Osteoblast (primary cell): ENCODE measurements at places on chromosomes 11 and 22. TPM values are rescaled to one million over a fixed set of nuclear protein-coding genes. Genes with fewer than 3 reads are reported as not detected.
A peak's percentile ranks its signal among the peaks of the same experiment; 100 is the strongest.

DNA sequence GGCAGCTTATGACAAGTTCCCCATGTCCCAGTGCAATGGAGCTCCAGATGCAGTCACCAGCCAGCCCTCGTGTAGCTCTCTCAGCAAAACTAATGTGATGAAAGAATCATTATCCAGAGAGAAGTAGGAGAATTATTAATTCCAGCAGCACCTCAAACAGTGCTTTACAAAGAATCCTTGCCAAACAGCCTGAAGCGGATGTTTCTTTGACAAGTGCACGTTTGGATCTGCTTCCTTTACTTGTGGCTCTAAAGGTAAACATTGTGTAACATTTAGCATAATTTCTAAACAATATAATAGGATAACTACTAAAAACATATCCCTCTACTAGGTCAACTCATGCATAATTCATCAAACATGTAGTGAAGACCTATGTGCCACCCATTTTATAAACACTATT, 197.0 kb downstream of the FAM181B start:
- DNase-seq: no peak

The PRODH gene
- under 0.01 TPM in 1 of 2 replicates, not detected in the other for total RNA-seq

The RIN1 gene
- 27.1 and 31.8 TPM in 2 replicates for total RNA-seq

The MTMR3 gene
- total RNA-seq: 36.5 and 36.9 TPM in 2 replicates

- DNase-seq: peak; percentile 100
Measured at GRCh38 chr11:119481021-119481666, 58.2 kb upstream of the THY1 start.

DNA sequence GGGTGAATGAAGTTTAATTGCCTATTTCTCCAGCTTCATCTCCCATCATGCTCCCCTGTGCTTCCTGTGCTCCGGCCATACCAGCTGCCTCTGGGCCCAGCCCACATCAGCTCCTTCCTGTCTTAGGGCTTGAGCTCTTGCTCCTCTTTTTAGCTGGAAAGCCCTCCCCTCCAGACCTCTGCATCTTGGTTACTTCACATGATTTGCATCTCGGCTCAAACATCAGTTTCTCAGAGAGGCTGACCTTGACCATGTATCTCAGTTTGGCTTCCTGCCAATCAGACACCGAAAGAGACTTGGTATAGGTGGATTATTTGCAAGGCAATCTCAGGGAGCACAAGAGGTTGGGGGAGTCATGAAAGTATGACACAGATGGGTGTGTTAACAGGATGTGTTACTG, 73.2 kb upstream of the TIMP3 start:
- DNase-seq: no peak

The BUD13 gene
- 12.7 and 14.5 TPM in 2 replicates for total RNA-seq

DNA sequence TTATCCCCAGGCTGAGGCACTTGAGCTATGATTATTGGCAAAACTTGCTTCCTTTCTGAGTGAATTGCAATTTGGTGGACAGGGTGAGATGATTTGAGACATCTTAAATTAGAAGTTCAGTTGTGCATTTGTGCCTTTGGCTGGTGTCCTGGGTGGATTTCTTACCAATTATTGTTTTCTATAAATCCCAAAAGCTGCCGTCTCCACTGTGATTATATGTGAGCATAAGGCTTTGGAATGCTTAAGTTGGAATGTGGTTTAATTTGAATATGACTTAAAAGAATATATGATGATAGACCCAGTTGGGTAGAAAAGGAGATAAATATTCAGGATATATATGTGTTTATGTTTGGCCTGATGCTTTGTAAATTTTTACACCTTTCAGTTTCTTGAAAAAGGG, 70.0 kb downstream of the EXT2 start:
- DNase-seq: peak; percentile 75

GRCh38 chr11:109838026-109838425, 255.2 kb upstream of the ZC3H12C start:
- DNase-seq: no peak

DNA sequence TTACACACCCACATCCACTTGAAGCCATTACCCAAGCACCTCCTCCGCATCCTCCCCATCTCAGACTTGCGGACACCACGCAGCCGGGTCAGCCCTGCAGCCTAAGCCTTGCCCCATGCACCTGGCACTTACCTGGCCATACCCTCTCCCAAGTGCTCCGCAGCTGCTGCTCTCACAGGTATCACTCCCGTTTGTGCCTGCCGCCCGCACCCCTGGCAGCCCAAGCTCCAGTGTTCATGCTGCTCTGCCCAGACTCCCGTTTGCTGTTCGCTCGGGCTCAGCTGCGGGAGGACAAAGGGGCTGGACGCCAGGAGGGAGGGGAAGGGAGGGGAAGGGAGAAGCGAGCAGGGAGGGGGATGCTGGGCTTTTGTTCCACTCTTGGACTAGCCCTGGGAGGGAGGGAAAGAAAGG, at the start of gene KLHL35:
Gene KLHL35 (minus strand): TSS at position 293 of the 411 bp plus-strand sequence. CDS start 2,574 bp downstream, outside the sequence.
- peak; percentile 80 for DNase-seq

- DNase-seq: no peak
Measured at GRCh38 chr11:15346907-15347306, 232.2 kb downstream of the INSC start.

The C1QTNF5 gene
- total RNA-seq: 35.9 and 41.3 TPM in 2 replicates

DNA sequence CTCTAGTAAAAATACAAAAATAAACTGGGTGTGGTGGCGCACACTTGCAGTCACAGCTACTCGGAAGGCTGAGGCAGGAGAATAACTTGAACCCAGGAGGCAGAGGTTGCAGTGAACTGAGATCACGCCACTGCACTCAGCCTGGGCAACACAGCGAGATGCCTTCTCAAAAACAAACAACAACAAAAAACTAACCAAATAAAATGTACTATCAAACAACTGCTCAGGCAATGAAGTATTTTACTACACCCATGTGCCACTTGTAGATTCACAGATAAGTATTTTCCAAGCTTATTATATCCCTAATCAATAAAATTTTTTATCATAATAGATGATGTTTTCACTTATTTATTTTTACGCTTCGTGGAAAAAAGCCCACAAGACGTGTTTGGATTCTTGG, 924 bp downstream of the C11orf65 start:
- DNase-seq: peak; percentile 54

The SLC22A9 gene
- total RNA-seq: not detected in 2 replicates

The CECR2 gene
- not detected in 2 replicates for total RNA-seq

The ART1 gene
- total RNA-seq: not detected in 2 replicates

The PNPLA5 gene
- total RNA-seq: not detected in 2 replicates

The MAPK11 gene
- total RNA-seq: 2.9 and 6.2 TPM in 2 replicates

The MS4A15 gene
- not detected in 2 replicates for total RNA-seq

The TENM4 gene
- 63.3 and 76.9 TPM in 2 replicates for total RNA-seq

The SLCO2B1 gene
- under 0.01 and 0.72 TPM in 2 replicates for total RNA-seq

DNA sequence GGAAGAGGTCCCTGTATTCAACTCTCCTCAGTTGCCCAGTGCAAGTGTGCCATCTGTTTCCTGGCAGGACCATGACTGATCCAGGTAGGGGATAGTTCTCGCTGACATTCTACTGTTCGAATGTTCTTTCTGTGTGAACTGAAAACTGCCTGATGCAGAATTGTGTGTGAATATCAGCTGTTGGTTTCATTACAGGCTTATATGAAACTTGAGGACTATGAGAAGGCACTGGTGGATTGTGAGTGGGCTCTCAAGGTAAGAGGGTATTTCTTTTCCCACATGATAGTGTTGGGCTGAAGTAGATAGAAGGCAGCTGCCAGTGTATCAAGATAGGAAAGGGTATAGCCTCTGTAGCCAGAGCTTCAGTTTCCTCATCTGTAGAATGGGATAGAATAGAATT, 15.3 kb downstream of the TTC12 start:
- DNase-seq: no peak

DNA sequence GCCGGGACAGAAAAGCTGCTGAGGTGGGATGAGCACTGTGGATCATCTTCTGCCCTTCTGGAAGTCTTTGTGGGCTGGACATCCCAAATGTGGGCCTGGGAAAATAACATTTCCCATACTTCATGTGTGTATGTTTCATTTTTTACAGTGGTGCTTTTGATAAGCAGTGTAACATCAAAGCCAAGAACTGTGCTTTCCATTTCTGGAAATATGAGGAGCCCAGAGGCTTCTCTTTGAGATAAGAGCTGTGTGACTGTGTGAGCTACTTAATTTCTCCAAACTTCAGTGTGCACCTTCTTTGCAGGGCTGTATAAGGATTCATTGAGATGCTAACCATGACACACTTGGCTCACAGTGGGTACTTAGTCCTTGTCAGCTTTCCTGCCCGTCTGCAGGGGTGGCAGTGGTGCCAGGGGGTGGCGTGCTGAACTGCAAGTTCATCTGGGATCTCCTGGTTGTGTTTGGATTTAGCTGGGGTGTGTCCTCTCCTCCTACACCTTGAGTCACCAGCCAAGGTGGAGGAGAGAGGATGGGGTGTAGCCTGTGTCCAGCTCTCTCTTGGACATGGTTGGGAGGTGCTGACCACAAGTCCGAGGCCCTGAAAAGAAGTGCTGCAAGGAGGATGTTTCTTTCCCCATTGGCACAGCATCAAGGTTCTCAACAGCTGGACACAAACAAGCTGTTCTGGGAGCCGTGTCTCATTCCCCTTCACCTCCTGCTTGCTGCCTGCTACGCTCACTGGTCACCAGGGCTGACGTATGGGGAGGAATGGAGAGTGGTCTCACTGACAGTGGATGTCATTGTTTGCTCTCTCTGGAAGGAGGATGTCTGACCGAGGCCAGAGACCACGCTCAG, 139.4 kb downstream of the TEAD1 start:
- no peak for DNase-seq

The MOB2 gene
- total RNA-seq: 28.2 and 29.8 TPM in 2 replicates

GRCh38 chr11:60971520-60971919, at the start of gene CD6:
CD6 (plus strand) TSS chr11:60971680; CDS start chr11:60971866, 186 bp downstream.
- no peak for DNase-seq

GRCh38 chr11:46273511-46274205, 3.8 kb upstream of the CREB3L1 start:
- DNase-seq: peak; percentile 85

DNA sequence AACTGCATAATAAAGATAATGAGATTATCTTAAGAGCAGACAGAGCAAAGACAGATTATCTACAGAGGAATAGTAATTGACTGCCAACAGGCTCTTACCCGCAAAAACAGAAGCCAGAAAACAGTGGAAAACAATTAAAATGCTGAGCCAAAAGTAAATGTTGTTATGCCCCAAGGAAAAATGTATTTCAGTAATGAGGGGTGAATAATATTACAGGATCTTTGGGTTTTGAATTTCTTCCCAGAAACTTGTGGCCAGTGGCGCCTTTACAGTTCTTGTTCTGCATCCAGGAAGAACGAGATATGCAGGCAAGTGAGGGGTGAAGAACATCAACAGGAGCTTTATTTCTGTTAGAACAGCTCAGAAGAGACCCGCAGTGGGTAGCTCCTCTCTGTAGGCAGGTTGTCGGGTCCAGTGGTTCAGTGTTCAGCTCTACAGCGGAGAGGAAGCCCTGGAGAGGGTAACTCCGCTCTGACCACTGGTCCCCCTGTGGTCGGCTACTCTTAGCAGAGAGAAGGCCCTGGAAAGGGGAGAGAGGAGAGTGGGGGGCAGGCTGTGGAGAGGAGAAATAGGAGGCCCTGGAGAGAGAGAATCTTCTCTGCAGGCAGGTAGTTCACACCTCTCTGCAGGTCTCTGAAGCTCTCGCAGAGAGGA, 51.8 kb upstream of the SC5D start:
- DNase-seq: no peak
